Stimulated activated CD4-positive, alpha-beta T cell treated with anti-CD3 and anti-CD28 coated beads, Interleukin-2, amount 100 ng/mL, for 24 hours (primary cell): ENCODE measurements at places on chromosomes 6 and 20.

- no peak for DNase-seq
Observed at GRCh38 chr6:162315291-162315690, 412.3 kb downstream of the PRKN start.

DNA sequence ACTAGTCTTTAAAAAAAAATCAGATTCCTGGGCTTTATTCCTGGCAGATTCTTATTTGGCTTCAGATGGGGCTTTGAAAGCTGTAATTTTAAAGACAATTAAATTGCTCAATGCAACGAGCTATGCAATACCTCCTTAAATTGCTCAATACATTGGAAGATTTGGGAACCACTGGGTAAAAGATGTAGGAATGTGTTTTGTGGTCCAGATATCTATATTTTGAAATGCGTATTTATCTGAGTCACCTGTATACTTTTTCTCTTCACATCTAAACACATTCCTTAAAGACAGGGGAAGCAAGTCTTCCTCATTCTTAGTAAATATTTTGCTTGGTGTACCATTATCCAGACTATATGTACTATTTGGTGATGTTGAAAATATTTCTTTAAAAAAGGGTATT is 29.6 kb upstream of the MAP7 start:
- DNase-seq: no peak

DNA sequence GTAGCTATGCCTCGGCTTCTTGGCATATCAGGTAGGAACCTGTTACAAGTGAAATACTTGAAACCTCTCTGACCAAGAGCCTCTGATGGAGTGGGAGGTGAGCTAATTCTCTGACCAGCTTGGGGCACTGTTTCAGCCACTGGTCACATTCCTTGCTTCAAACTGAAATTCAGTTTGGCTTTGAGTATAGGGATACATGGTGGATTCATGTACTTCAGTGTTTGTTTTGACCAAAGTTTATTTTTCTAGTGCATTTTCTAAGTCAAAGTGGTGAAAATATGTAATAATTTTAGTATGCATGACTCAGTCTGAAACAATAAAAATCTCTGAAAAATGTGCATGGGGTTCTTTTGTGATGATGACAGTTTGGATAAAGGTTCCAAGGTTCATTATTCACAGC is 18.6 kb downstream of the TTPAL start:
- no peak for DNase-seq

DNA sequence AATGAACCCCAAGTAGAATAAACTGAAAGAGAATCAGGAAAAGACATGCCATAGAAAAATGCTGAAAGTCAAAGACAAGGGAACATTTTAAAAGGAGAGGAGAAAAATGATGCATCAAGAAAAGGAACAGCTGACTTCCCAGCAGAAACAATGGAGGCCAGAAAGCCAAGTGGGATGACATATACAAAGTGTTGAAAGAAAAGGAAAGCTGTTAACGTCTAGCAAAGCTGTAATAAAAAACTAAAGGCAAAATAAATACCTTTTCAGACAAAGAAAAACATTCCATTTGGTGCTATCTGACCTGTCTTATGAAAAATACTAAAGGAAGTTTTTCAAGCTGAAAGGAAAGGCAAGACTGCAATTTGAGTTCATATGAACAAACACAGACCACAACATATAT is 34.1 kb upstream of the PDE10A start:
- DNase-seq: no peak

GRCh38 chr6:31878726-31879125 is at the start of gene SLC44A4:
SLC44A4 (minus strand) TSS chr6:31878997; CDS start chr6:31878980, 17 bp downstream.
- DNase-seq: no peak

GRCh38 chr20:2331901-2332565 is 36.2 kb downstream of the TGM3 start:
- DNase-seq: no peak

GRCh38 chr20:23607497-23608245 is 2.0 kb upstream of the CST9 start:
- no peak for DNase-seq

GRCh38 chr20:10790013-10790412 is 116.2 kb upstream of the JAG1 start:
- DNase-seq: no peak
